H1 (cell line): ENCODE measurements at places on chromosomes 13 and 19.
A peak's percentile ranks its signal among the peaks of the same experiment; 100 is the strongest.

- no peak for DNase-seq
Observed at GRCh38 chr13:47213047-47213446, 316.2 kb upstream of the HTR2A start.

DNA sequence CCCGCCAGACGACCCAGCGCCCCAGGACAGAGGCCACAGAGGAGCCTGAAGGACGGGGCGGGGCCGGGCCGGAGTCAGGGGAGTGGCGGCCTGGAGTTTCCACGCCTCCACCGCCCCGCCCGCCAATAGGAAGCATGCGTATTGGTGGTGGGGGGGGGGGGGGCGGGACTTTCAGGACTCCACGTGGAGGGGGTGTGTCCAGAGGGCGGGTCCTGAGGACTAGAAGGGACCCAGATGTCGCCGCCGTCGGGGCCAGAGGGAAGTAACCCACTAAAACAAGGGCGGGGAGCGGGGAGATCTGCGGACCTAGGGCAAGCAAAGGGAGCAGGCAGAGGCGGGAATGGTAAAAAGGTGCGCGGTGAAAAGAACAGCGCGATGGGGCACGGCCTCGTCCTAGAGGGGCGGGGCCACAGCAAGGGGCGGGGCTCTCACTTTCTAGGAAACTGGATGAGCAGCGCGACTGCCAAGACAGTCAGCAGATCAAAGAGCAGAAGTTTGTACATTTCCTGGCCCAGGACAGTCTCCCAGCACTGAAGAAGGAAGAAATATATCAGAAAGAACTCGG lies 2.8 kb upstream of the LENG1 start:
- peak; percentile 87 for DNase-seq

GRCh38 chr13:35818633-35819067 lies 312.5 kb downstream of the DCLK1 start:
- no peak for DNase-seq

DNA sequence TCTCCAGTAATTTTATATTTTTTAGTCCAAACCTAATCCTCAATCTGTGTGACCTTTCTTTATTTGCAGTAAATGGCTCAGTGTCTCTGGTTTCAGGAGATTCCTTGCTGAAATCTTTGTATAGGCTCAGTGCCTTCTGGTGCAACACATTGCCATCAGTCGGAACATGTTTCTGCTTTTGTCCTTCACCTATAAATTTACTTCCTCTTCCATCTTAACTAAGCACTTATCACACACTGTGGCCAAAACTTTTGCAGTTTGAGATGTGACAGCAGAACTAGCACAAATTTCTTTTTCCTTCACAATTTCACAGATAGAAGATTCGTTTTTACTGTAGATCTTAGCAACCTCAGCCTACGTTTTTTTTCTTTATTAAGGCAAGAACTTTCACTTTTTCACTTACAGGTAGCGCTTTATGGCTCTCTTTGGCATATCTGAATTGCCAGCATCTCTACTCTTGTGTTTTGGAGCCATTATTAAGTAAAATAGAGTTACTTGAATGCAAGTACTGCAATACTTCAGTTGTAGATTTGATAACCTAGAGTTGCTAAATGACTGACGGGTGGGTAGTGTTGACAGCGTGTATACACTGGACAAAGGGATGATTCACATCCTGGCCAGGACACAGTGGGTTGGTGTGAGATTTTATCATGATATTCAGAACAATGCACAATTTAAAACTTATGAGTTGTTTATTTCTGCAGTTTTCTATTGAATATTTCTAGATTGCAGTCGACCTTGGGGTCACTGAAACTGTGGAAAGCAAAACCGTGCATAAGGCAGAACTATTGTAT lies 44.3 kb downstream of the NDFIP2 start:
- no peak for DNase-seq

DNA sequence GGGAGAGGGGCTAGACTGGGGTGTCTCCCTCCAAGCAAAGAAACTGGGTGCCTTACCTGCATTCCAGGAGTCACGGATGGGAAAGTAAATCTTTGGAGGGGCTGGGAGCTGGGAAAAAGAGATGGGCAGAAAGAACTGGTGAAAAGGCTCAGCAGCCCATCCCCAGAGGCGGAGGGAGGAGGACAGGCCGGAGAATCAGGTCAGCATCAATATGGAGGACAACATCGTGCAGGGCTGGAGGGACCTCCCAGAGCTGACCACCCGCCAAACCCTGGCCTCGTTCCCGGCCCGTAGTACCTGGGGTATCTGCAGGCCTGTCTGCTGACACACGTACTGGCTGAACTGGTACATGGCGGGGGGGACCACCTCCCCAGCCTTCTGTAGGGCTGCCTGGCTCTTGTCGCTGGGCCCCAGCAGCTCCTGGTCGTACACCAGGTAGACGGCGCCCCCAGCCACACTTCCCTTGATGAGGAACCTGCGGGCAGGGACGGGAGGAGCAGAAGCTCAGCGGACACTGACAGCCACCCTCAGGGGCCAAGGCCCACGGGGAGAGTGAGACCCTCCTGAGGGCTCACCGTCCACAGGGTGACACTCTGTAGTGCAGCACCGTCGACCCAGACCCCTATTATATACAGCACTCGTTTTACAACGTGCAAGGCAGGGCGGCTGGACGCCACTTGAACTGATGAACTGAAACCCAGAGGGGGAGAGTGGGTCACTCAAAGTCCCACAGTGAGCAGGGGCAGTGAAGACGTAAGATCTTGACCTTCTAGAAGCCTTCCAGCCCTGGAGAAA lies 830 bp downstream of the MICOS13 start:
- DNase-seq, result no peak

GRCh38 chr13:45926741-45927140 lies 75.2 kb upstream of the SIAH3 start:
- DNase-seq, result no peak

DNA sequence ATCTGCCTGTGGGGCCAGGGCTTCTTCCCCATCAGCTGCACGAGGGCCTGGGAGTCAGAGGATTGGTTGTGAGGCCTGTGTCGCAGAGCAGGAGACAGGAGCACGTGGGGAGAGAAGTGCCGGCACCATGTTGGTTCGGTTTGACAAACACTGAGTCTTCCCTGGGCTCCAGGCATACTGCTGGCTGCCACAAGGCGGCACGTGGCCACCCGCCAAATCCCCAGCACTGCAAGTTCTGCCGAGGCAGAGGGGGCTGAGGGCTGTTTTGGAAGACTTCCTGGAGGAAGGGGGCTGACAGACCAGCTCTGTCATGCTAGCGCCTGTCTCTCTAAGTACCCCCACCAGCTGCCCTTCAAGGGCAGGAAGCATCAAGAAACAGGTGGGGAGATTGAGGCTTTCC lies 9.5 kb downstream of the SHANK1 start:
- DNase-seq, result no peak

GRCh38 chr13:112828082-112828699 lies 138.4 kb downstream of the ATP11A start:
- no peak for DNase-seq

GRCh38 chr13:32150794-32151193 lies 119.2 kb downstream of the FRY start:
- no peak for DNase-seq

DNA sequence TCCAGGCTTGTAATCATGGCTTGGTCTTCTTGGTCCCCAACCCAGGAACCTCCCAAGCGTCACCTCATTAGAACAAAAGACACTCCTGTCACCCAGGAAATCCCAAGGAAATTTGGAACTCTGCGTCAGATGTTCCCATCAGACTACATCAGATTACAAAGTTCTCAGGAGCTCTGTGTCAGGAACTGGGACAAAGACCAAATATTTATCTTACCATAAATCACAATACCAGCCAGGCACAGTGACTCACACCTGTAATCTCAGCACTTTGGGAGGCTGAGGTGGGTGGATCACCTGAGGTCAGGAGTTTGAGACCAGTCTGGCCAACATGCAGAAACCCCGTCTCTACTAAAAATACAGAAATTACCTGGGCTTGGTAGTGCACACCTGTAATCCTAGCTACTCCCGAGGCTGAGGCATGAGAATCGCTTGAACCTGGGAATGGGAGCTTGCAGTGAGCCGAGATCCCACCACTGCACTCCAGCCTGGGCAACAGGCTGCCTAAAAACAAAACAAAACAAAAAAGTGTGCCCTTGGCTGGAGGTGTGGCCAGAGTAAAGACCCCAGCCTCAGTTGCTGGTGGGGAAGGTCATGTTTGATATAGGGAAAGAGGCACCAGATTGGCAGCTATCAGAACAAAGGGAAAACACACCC lies 16.7 kb upstream of the CCDC124 start:
- DNase-seq, result no peak

DNA sequence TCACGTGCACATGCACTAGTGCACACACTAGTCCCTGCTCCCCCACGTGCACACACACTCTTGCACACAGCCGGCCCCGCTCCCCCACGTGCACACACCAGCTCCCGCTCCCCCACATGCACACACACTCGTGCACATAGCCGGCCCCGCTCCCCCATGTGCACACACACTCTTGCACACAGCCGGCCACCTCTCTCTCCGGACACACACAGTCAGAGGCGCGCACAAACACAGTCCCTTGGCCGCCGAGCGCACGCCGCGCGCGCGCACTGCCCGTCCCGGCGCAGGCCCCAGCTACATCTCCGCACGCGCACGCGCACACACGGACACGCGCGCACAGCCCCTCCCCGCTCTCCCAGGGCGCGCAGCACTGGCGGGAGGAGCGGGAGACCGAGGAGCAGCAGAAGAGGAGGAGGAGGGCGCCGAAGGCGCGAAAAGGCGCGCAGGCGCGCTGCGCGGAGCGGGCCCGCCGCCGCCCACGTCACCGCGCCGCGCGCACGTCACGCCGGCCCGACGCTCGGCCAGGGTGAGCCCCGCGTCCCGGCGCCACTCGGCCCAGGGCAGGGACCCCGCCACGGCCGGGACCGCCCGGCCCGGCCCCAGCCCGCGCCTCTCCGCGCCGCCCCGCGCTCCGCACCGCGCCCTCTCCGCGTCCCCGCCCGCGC lies at the start of gene TFDP1:
Gene TFDP1, plus strand, starts transcription at position 549 of the 665 bp plus-strand sequence. CDS start 1,085 bp downstream, outside the sequence.
- DNase-seq, result peak; percentile 90

DNA sequence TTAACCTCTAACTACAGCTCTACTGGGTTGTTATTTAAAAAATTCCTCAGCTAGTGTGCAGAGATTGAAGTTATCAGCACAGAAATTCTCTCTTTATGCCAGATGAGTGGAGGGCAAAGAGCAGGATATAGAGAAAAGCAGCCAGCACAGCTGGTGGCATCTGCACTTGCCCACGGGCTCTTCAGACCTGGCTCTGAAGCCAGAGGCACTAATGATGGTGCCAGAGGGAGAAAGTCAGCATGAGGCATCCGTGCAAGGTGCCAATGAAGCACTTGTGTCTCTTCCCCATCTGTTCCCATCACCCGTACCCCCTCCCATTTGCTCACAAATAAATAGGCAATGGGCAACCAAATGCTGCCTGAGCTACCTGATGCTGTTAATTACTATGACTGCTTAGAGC lies 138.9 kb downstream of the OLFM4 start:
- DNase-seq, result no peak

GRCh38 chr19:54199401-54199800 lies 1.3 kb upstream of the RPS9 start:
- DNase-seq, result no peak
